ENCODE measurements at places on chromosomes 7 and 10. TPM values are rescaled to one million over a fixed set of nuclear protein-coding genes. Genes with fewer than 3 reads are reported as not detected.

TLX1 gene
- not detected for total RNA-seq

RAB19 gene
- total RNA-seq: not detected

DNA sequence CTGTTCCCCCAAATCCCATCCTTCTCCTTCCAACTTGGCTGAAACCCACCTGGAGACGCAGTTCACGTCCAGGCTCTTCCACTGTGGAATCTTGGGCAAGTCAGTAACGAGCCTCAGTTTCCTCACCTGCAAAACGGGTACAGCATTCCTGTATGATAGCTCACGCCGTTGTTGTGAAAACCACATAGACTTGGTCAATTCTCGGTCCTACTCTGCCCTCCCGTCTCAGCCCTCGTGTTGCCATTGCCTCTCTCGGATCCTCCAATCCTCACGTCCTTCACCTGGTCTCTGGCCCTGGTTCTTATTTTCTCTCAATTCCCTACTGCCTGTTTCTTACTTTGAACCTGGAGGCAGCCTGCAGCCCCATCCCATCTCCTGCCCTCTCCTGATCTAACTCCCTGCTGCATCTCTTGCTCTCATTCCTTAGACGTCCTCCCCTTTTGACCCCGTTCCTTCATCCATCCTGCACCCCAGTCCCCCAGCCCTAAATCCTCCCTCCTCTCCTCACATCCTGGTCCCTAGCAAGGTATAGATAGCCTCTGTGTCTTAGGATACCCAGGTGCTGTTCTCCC lies 2.0 kb upstream of the MUC12 start:
- DNase-seq: no peak

- peak; percentile 84 for DNase-seq
Measured at GRCh38 chr10:101817337-101818118, 716 bp downstream of the OGA start.

GRCh38 chr7:120841608-120842007 lies 16.3 kb downstream of the TSPAN12 start:
- no peak for DNase-seq

DNA sequence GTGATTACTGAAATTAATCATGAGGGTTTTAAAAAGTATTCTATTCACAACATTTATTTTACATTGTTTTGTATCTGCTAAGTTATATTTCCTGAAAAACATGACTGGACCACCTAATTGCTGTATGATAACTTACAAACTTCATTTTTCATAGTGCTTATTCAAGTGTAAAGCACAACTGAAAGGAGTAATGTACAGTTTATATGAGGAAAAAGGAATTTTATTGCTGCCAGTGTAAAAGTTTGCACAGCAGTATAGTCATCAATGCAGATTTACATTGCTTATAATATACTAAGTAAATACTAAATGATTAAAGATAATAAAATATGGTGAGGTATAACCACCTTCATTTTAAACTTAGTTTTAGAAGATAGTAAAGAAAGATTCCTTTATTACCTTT lies 4.0 kb downstream of the PTEN start:
- DNase-seq: no peak

- no peak for DNase-seq
Measured at GRCh38 chr10:8182806-8183205, 128.3 kb downstream of the GATA3 start.

DNA sequence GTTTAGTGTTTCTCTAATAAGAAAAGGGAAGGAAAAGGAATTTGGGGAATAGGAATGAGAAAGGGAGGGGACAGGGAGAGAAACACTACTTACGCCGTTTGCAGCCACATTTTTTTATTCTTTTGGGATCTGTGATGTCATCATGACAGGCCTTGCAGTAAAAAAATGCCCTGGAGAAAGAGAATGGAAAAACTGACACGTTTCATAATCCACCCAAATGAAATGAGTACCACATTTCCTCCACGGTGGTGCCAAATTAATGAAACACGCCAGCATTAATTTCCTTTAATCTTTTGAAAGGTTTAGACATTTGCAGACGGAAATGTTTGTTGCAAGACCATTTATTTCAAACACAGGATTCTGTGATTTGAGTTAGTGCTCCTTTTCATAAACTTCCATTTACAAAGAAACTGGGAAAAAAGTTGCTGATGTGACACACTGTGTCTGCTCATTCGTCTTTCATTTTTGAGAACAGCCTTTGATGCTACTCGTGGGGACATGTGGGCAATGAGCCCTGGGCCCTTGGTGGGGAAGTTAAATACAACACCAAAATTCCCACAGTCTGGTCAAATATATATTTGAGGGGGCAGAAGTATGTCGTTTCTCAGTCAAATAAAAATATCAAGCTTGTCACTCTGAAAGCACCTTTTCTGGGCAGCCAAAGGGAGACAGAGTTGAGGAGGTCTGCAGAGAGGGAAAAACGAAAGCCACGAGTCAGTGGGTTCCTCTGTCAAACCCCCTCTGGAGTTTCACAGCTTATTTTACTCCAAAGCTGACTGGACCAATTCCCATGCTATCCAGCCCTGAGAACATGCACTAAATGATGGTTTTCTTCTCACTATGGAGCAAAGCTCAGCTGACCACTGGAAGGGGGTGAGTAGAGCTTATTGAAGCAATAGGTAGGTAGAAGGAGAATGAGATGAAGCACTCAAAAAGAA lies 625.5 kb downstream of the KCNMA1 start:
- DNase-seq: no peak
